GM23338 (cell line): ENCODE measurements at places on chromosomes 4 and X. TPM values are rescaled to one million over a fixed set of nuclear protein-coding genes. Genes with fewer than 3 reads are reported as not detected.

Gene PALLD
- total RNA-seq, result 23.5 and 30.2 TPM in 2 replicates

Gene BCAP31
- total RNA-seq, result 85.0 and 104 TPM in 2 replicates

- H3K36me3 ChIP-seq, result no peaks in the 10 kb centered on the region
- no peaks in the 10 kb centered on the region for H3K27me3 ChIP-seq
- H3K4me3 ChIP-seq, result no peak overlapping the region
- DNase-seq, result no peak
- H3K27ac ChIP-seq, result no peak overlapping the region
These were observed 4.7 kb upstream of the AMMECR1 start for GRCh38 chrX:110322603-110323002.

GRCh38 chr4:74768857-74769525, 25.3 kb downstream of the BTC start:
- H3K27ac ChIP-seq, result no peak overlapping the region
- no peak for DNase-seq
- H3K4me1 ChIP-seq, result no peaks in the 10 kb centered on the region
- H3K36me3 ChIP-seq, result no peaks in the 10 kb centered on the region
- no peaks in the 10 kb centered on the region for H3K27me3 ChIP-seq
- no peak overlapping the region for H3K4me3 ChIP-seq

DNA sequence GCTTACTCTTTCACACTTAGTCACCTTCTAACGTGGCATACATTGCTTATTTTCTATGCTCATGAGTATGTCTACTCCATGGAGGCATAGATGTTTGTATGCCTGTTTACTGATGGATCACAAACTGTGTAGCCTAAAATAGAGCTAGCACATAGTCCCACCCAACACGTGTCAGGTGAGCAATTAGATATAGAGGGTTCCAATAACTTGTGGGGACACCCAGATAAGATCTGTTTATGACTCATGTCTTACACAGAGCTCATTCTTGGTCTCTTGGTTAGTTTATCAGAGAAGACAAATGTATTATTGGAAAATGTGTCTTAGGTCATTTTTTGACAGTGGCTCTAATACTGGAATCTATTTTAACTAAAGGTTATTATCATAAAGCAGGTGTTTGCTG, 6.8 kb downstream of the ZFP42 start:
- DNase-seq, result no peak
- peaks cover 23% of the 10 kb centered on the region for H3K4me1 ChIP-seq
- peaks cover 52% of the 10 kb centered on the region for H3K36me3 ChIP-seq
